ENCODE measurements at places on chromosomes 2 and 18.

- DNase-seq: no peak
Measured at GRCh38 chr2:73281244-73281643, 3.0 kb downstream of the FBXO41 start.

DNA sequence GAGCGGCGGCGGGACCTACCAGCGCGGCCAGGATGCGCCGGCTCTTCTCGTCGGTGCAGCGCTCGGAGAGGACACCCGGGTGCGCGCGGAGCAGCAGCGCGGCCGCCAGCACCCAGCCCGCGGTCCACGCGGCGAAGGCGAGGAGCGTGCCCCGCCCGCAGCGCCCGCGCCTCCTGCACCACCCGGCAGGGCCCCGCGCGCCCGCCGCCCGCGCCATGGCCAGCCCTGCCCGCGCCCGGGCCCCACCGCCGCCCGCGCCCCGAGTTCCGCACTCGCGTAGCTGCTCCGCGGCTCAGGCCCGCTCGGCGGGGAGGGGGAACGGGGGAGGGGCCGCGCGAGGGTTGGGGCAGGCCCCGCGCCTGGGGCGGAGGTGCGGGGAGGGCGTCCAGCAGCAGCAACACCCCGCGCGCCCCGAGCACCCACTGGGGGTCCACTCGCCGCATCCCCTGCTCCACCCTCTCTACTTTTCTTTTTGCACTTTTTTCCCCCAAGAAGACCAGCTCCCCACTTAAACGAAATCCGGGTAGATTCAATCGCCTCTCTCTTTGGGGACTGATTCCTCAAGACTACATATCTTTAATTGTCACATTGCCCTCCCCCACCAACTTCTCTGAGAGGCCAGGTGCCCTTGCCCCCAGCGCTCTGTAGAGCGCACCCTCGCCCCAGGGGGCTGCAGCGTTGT is at the start of gene DIPK1C:
Gene DIPK1C, minus strand, starts transcription at position 266 of the 682 bp plus-strand sequence. Its CDS starts 49 bp downstream, at position 217.
- no peak for DNase-seq

DNA sequence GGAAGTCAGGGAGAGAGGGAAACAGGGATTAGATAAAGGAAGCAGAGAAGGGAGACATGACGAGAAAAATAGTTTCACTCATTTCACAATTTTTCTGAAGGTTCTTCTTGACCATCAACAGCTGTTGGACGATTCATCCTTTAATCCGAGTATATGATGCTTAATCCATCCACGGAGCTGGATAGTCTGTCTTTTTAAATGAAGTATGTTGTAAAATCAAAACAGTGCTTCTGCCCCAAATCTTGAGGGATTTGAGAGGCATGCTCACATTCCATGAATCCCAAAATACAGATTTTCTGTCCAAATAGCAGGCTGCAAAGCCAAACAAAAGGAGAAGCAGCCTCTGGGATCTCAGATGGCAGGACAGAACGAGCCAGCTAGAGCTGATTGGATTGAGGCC is 47.5 kb downstream of the EPAS1 start:
- DNase-seq: no peak

DNA sequence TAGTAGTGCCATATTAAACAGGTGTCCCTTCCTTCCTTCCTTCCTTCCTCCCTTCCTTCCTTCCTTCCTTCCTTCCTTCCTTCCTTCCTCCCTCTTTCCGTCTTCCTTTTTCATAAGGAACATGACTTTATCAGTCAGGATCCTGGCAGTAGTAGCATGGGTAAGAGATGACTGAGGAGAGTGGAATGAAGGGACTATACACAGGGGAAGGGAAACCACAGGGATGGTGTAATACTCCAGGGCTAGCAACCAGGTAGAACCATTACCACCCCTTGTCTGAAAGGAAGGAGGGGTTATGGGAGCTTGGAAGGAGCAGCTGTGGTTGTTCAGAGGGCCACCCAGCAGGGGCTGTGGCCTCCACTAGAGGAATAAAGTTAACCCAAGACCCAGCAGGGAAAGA is 23.2 kb upstream of the KDM3A start:
- DNase-seq: no peak

GRCh38 chr2:46002507-46002883 is 294.7 kb upstream of the EPAS1 start:
- no peak for DNase-seq

- no peak for DNase-seq
Measured at GRCh38 chr18:27688581-27688980, 488.3 kb downstream of the CDH2 start.

- DNase-seq: peak; percentile 96
Measured at GRCh38 chr2:112726487-112727190, 5.8 kb downstream of the NT5DC4 start.

DNA sequence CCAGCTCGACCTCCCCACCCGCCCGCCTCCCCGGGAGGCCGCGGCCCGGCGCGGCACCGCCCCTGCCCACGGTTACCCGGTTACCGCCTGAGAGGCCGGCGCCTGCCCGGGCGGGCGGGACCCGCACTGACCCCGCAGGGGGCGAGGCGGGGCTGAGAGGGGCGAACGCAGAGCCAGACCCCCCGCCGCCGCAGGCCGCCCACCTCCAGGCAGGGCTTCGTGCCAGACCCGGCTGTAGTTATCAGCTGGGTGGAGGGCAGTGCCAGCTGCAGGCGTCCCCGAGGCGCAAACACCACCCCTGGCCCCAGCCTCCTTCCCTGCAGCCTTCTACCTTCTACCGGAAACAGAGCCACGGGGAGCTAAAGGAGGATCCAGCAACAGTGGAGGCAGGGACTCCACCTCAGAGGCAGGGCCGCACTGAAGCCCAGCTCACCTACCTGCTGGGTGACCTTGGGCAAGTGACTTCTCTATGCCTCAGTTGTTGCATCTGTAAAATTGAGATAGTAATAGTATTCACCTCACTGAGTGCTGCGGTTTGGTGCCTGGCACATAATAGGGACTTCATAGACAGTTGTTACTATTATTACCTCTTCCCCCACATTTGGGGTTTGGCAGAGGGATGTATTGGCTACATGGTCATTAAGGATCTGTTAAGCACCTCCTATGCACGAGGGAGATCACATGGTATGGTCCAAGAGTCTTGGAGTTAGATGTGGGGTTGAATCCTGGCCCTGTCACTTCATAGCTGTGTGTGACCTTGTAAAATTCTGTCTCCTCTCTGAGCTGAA is 231.6 kb upstream of the SMAD2 start:
- DNase-seq: no peak

DNA sequence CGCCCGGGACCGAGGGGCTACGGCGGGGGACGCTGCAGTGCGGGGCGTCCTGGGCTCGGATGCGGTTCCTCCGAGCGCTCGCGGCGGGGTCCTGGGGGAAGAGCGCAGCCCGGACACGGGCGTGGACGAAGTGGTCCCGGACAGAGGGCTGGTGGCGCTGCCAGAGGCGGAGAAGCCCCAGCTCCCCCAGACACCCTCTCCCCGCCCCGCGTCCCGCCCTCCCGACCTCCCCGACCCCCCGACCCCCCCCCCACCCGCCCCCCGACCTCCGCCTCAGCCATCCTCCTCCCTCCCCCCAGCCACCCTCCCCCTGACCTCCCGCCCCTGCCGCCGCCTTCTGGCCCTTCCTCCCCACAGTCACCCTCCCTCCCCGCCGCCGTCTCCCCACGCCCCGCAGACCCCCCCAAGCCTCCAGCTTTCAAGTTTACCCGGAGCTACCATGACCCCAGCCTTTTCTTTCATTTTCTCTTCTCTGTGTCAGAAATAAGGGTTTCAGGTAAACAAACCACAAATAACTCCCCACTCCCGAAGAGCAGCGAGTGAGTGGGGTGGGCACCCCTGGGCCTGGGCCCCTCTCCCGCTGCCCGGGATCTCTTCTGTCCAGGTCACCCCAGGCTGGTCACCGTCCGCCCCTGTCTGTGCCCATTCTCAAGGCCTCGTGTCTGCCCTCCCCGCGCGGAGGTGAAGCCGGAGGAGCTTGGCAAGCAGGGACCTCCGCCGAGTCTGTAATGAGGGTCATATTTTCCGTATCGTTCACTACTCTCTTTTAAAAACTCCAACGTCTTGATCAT is 5.1 kb downstream of the NFATC1 start:
- no peak for DNase-seq

- no peak for DNase-seq
Measured at GRCh38 chr2:28346587-28346986, 46.1 kb upstream of the FOSL2 start.

- DNase-seq: peak; percentile 29
Measured at GRCh38 chr2:200305797-200306195, 697 bp upstream of the SPATS2L start.

- DNase-seq: peak; percentile 33
Measured at GRCh38 chr2:36356990-36357846, 1.6 kb downstream of the CRIM1 start.

DNA sequence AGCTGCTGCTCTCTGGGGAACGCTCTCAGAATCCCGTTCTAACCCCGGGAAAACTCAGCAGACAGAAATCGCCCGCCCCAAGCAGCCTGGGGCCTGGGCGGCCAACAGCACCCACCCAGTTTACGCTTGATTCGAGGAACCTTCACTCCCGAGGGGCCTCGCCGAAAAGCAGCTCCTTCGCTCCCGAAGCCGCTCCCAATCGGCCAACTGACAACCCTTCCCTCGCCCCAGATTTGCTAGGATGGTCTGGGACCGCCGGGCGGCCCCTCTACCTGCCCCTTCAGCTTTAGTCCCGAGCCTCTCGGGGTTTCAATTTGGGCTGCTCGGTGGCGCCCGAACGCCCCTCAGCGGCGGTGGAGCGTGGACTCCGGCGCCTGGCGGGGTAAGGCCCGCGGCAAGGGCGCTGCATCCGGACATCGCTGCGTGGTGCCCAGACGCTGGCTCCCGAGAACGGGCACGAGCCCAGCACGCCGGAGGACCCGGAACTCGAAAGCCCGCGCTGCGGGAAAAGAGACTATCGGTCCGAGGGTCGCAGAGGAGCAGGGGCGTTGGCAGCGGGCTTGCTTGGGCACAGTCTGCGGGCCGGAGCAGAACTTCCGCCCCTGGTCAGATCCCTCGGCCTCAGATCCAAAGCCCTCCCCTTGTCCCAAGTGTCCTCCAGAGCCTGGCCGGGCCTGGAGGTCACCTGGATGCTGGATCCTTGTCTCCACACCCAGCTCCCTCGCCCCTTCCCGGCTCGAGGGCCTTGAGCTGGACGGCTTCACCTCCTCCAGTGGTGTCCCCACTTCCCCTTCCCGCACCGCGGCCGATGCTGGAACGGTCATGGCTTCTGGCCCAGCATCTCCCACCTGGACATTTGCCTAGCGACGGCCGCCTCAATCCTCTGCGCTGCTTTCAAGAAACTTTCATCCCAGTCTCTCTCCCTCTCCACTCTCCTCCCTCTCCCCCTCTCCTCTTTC is 3.0 kb upstream of the OTX1 start:
- peak; percentile 84 for DNase-seq

- no peak for DNase-seq
Measured at GRCh38 chr18:47542551-47542950, 291.1 kb upstream of the SKOR2 start.

GRCh38 chr2:127428815-127429109 is 10.5 kb downstream of the PROC start:
- no peak for DNase-seq

DNA sequence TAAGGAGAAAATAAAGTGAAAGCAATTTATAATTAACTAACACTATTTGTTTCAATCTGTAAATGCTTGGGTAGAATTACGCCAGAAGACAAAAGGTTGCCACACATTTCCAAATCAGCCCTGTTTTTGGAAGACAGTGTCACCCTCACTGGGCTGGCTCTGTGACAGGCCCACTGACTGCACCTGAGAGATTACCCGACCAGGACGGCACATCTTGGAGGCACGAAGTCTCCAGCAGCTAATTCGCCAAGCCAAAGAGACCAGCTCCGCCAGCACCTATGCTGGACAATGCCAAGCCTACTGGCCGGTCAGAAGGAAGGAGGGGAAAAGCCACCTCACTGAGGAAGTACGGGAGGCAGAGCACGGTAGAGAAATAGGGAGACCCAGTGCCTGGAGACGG is 61.9 kb downstream of the CYB5A start:
- DNase-seq: no peak

- DNase-seq: no peak
Measured at GRCh38 chr18:62723666-62724281, 8.4 kb downstream of the PHLPP1 start.

DNA sequence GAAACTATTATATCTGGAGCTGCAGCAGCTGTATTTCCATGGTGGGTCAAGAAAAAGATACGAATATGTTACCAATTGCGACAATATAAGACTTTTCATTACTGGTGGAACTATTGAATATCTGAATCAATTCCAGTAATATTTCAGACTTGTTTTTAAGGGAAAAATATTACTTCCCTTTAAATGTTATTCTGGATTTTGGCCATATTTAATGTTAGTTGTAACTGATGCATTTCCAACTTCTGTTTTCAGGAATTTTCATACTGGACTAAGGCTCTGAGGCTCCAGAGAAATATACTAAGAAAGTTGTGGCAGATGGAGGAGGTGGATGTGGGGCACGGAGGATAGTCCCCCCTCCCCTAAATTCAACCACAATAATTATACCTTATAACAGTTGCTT is 555.2 kb upstream of the SETBP1 start:
- DNase-seq: no peak

DNA sequence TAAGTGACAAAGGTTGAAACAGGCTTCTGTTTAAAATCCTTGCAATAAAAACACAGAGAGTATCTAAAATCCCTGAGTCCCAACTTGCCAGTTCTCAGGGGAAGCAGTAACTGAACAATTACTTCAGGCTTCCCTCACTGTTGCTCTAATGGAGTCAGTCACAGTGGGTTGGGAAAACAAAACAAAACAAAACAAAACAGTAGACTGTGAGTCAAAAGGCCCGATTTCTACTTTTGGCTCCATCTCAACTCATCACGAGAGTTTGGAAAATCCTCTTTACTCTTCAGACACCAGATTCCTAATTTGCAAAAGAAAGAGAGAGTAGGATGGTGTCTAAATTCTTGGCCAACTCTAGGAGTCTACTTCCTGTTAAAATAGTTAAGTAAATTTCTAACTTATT is 1.1 kb downstream of the FSHR start:
- DNase-seq: no peak

DNA sequence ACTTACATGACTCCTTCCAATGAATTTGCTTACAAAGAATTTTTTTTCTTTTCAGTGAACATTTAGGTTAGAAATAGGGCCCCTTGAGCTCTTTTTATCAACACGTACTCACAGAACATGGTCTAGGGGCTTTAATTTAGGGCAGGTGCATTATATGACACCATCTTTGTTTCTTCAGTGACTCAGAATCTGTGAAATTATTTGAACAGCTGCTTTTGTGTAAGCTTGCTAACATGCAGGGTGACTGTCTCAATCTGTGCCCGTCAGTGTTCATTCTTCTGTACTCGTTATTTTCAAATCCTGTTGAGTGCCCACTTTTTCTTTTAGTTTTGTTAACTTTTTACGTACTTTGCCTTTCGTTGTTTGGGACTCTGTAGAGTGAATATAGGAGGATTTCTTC is 52.8 kb upstream of the CABYR start:
- no peak for DNase-seq

- DNase-seq: no peak
Measured at GRCh38 chr2:238170386-238171071, 11.8 kb downstream of the ERFE start.

DNA sequence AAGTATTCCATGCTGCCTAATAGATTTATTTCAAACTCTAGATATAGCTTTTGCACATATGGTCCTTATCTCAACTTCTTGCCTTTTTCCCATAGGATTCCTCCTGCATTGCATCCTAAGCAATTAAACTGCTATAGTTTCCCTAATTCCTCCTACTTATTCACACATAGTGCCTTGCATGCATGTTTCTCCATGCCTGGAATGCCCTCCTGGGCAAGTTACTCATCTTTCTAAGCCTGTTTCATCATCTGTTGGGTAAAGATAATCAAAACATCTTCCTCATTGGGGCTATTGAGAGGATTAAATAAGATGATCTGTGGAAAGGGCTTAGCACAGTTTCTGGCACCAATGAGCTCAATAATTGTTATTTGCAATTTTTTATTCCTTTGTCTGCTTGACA is 726.5 kb downstream of the SLC4A3 start:
- no peak for DNase-seq

GRCh38 chr2:241378816-241379215 is 22.7 kb downstream of the FARP2 start:
- DNase-seq: no peak
